Keratinocyte (primary cell): ENCODE measurements at places on chromosomes 12 and 14. TPM values are rescaled to one million over a fixed set of nuclear protein-coding genes. Genes with fewer than 3 reads are reported as not detected.

- DNase-seq = no peak
These were observed 36.4 kb downstream of the NFKBIA start for GRCh38 chr14:35368139-35368460.

DNA sequence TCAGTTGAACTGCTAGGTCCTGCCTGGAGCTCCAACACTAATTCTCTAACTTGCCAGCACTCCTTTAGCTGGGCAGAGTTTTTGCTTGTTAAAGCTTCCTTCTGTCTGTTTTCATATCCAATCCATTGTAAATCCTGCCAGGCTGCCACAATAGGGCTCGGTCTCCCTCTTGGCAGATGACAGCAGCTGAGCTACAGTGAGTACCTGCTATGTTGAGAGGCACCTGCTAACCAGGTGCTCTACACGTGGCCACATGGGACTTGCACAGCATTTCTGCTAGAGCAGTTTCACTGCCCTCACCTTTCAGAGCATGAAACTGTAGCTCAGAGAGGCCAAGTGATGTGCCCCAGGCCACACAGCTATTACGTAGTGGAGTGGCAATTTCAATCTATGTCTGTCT lies 106.6 kb upstream of the NOS1 start:
- no peak for DNase-seq

GRCh38 chr14:54589076-54589475 lies 22.1 kb downstream of the SAMD4A start:
- no peak for DNase-seq

DNA sequence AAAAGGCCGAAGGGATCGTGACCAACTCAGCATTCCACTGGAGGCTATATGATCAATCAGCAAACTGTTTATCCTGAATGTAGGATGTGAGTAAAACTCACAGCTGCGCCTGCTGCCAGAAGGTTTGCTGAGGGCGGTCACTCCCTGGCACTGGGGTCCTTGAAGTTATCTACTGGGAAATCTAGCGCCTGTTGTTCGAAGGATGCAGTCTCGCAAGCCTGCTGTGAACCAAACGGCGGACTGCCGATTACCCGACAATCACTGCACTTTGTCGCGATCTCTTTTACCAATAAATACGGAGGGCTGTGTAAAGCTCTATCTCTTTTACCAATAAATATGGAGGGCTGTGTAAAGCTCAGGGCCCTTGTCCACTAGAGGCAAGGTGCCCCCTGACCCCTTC lies 12.9 kb downstream of the DDX51 start:
- DNase-seq = no peak

DNA sequence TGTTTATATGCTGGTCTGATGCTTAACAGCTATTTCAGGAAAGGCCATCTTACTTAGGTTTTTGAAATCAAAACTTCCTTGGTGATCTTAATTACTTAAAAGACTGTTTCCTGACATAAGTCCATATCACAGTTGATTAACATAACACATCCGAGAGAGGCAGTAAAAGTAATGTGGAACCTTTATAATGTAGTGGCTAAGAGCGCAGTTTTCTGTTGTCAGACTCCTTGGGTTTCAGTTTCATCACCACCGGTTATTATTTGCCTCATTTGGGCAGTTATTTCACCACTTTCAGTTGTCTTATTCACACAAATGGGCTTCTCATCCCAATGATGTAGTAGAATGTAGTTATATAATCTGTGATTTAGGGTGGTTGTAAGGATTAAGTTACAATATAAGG lies 30.9 kb downstream of the TBC1D15 start:
- DNase-seq = no peak

DNA sequence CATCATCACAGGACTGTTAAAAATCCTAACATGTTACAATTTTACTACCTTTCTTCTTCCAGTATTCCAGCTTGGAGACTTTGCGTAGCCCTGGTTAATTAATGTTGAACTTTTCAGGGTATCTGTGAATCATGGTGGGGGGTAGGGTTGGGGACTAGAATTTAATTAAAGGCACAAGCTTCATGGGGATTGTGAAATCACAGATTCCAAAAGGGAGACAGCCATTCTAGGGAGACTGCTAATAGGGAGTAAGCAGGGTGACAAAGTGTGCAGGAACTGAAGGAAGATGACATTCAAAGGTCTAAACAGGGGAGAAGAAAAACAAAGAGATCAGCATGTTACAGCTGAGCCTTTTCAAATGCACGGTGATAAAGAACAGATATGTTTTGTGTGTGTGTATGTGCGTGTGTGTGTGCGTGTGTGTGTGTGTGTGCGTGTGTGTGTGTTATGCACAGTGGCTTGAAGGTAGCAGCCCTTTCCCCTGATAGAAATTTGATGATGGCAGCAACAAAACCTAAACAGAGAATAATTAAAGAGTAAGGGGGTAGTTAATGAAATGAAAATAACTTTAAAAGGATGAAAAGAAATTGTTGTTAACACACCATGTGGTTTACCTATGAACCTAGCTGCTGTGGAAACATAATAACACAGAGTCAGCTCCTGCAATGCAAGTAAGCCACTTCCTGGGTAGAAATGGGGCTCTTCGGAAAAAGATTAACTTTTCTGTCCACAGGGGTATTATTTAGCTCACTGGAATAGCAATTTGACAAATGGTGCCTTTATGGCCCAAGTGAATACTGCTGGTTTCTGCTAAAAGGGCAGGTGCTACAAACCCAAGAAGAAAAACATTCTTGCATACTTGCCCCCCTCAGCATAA lies 581.7 kb downstream of the DIO2 start:
- DNase-seq = no peak

Gene TMEM30B
- 5.6 to 8.7 TPM (median 8.1 TPM) in 3 replicates for polyA plus RNA-seq

Gene NFE2
- 0.09 to 0.42 TPM (median 0.25 TPM) in 3 replicates for polyA plus RNA-seq

Gene ACSS3
- polyA plus RNA-seq = 0.08 to 0.30 TPM (median 0.17 TPM) in 3 replicates

Gene HOXC6
- polyA plus RNA-seq = 3.7 to 5.6 TPM (median 4.7 TPM) in 3 replicates

Gene KRT6C
- polyA plus RNA-seq = 203 to 1,358 TPM (median 357 TPM) in 3 replicates

Gene C14orf180
- not detected in 3 replicates for polyA plus RNA-seq

Gene A2M
- 0.20 to 0.49 TPM (median 0.32 TPM) in 3 replicates for polyA plus RNA-seq

Gene FAM216A
- polyA plus RNA-seq = 7.8 to 15.3 TPM (median 11.8 TPM) in 3 replicates
